ENCODE measurements at places on chromosomes 4 and X.

DNA sequence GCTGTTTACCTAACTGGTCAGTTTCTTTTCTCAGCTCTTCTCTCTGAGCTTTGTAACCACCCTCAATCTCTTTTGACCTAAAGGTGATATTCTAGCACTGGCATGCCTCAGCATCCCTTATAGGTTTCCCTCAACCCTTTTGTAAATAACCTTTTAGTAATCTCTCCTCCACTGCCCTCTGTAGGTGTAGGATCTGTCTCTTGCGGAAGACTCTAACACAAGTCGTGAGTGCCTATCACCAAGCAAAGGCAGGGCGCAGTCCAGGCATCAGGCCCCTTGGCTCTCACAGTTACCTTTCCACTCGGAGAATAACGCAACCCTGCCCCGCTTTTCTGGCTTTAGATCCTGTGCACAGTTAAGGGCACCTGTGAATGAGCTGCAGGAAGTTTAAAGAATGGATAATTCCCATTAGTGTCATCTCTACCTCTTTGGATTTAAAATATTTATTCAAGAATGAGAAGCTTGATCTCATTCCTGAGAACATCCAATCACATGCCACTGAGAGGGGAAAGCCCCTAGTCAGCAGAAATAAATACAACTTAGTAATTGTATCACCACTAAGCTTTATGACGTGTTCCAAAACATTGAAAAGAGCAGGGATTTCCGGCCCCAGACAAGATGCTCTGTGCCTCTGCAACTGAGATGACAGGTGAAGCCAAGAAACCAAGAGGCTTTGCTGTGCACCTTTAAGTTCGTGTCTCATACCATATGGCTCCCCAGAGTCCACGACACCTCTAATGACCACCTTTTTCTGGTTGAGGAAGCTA lies 58.8 kb downstream of the SPINK2 start:
- no peak for DNase-seq

- DNase-seq: peak; percentile 73
These were observed 80.3 kb upstream of the DCLK2 start for GRCh38 chr4:149997881-149998421.

DNA sequence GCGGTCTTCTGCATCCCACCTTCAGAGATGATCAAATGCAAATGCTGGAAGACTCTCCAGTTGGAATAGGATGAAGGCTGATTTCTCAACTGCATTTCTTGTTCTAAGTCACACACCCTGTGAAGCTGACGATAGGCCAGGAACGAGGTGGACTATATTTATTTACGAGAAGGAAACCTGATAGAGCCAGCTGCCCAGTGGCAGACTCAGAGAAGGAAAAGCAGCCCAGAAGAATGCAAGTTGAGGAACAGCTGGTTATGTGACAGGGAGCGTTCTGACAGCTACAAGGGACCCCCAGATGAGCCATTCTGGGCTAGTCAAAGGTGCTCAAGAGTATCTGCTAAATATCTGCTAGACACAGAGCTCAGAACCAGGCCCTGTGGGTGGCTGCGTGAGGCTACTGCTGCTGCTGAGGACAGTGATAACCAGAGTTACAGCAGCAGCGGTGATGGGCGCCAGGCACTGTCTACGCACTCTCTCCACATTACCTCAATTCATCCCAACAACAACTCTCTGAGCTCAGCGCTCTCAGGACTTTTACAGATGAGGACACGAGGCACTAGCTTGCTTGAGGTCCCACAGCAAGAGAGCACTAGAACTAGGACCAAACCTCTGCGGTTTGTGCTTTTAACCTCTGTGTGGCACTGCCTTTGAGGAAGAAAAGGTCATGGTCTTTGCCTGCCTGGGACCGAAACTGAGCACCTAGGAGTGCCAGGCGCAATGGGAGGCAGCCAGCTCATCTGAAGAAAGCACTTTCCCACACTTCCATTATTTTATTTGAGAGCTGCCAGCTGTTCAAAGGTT lies 69.0 kb downstream of the GATB start:
- DNase-seq: no peak

DNA sequence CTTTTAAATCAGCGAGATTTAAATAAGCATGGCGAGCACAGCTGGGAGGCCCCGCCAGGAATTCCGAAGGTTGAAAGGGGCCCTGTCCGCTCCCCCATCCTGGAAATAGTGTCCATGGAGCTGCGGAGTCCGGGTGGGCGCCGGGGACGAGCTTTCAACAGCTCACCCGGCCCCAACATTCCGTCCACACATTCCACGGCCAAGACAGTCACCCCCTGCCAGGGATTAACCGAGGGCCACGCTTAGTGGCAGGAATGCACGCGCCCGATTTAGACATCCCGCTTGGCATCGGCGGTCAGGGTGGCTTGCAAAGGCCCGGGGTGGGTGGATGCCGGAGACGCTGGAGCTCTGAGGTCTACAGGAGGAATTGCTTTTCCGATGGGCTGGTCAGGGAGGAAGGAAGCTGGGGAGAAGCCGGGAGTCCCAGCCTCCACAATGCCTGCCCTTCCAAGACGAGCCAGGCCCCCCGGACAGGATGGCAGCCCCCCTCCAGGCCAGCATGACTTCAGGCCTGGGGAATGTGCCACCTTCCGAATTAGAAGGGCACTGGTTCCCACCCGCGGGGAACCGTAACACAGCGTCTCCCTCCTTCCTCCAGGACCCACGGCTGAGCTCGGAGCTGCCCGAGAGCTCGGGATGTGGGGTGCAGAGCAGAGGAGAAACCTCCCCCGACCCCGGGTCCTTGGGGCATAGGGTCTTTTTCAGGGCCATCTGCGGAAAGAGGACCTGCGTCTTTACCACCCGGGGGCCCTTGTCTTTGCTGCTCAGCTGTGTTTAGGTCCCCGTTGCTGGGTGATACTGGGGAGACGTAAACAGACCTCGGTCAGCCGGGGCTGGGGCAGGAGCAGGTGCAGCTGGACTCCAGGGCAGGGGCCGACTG lies 26.9 kb upstream of the PPP2R3B start:
- DNase-seq: no peak

DNA sequence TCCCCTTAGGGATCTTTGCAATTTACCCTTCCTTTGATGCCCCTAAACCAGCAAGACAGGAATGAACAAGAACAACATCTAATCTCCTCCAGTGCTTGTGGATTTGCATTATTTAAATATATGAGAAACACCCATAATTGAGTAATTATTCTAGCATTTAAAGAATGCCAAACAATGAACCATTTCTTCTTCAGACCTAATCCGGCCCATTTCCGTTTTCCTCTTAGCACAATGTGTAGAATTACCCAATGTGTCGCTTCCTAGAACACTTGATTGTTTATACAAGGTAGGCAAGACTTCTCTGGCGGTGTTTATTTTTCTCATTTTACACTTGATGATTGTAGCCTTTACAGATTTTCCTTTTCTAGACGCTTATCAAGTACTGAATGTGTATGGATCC lies 43.5 kb downstream of the CLDN34 start:
- peak; percentile 18 for DNase-seq

DNA sequence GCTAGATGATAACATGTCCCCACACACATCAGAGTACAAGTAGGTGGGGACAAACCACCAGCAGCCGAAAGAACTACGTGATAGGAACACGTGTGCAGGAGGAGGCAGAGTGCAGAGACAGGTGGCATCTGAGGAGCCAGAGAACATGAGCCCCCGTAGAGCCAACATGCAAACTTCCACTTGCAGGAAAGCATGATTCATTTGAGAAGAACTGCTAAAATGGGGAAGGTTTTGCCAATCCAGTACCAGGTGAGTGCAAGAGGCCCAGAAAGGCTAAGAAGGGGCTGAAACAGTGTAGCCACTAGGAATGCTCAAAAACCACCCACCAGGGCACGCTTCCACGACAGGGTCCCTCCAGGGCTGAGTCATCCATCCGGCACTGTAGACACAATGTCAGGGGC lies 149.8 kb upstream of the TENM3 start:
- no peak for DNase-seq

DNA sequence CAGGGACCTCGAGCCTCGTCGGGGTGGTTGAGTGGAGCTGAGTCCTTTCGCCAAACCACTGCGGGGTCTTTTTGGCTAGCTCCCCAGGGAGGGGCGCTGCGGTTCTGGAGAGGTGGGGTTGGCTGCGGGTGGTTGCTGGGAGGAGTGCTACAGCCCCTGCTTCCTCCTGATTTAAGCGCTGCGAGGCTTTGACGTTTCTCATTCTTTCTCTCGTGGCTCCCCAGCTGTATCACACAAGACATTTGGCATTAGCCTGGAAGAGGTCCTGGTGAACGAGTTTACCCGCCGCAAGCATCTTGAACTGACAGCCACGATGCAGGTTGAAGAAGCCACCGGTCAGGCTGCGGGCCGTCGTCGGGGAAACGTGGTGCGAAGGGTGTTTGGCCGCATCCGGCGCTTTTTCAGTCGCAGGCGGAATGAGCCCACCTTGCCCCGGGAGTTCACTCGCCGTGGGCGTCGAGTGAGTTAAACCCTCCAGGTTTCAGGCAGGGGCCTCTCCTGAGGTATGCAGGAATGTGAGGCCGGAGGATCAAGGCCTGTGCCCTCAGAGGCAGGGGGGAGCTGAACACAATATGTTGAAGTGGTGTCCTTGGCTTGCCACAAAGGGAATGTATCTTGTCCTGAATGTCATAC lies 25.5 kb downstream of the ARHGAP36 start:
- DNase-seq: no peak

- no peak for DNase-seq
These were observed 105.1 kb upstream of the CPEB2 start for GRCh38 chr4:14897217-14897616.

DNA sequence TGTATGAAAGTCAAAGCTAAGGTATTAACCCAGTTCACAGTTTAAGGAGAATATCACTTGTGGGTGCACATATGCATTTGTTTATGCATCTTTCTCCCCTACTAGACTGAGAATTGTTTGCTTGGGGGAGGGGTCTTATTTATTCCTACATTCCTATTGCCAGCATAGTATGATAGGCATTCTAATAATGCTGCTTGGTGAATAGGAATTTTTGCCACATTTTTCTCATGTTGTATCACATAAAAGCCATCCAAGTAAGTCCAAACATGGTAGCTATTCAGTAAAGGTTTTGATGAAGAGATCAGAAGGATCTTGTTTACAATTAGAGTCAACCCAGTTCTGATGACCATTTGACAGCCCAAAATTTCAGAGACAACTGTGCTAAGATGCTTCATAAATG lies 48.6 kb downstream of the ASB9 start:
- no peak for DNase-seq

DNA sequence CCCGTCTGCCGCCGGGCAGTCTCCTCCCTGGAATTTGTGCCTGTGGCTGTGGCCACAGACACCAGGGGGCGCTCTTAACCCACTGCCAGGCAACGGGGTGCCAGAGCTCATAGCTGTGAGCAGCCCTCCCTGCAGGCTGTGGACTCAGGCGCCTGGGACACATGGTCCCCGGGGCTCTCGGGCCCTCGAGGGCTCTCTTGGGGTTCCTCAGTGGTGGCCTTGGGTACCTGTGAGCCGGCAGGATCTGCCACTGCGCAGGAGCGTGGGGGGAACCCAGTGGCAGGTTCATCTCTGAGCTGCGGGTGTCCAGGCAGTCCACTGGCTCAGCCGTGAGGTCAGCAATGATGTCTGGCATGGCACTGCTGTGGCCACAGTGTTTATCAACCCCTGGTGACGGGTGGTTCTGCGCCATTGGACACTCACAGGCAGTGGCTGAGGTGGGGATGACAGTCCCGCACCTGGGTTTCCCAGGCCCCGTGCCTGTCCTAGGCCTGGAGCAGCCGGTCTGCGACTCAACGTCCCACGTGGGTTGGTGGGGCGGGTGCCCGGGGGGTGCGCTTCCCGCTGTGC lies 37.2 kb downstream of the PCGF3 start:
- DNase-seq: peak; percentile 41

DNA sequence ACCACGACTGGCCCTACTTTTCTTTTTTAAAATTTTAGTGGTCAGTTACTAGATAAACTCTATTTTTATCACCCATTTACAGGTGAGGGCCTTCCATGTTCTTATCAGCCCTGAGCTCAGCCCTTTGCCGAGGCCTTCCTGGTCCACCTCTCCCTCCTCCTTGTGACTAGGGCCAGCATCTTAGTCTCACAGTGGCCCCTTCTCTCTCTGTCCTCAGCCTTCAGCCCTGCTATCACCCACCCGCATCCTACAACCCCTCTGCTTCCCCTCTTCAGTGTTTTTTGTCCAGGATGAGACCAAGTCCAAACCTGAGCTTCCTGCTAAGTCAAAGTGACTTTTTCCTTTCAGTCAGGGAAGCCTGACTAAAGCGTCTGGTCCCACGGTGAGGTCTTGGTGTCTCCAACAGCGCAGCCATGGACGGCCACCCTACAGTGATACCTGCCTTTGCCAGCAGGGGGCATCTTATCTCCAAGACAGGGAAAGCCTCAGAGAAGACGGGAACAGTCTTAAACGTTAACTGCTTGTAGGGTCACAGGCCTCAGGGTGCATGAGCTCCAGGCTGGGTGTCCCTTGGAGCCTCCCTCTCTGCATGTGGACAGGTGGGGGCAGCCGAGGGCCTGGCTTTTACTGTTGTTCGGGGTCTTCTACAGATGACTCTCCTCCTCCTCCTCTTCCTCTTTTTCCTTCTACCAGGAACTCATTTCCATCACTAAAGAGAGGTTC lies 11.7 kb upstream of the GAGE10 start:
- DNase-seq: peak; percentile 38

DNA sequence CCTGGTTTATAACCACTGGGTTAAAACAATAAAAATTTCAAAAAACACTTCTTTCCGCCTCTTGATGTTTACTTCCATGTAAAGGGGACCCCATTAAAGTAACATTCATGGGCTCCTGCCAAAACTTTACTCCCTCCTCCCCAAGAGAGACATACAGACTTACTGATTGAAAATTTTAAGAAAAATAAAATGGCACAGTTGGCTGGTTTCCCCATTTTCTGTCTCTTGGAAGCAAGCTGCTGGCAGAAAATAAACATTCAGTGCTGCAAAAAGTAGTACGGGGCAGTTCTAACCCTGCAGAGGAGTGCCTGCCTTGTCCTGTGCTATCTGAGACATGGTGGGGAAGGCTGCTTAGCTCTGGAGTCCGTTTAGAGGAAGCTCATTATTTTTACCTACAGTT lies 187.3 kb upstream of the INTU start:
- no peak for DNase-seq

- no peak for DNase-seq
These were observed 524.1 kb downstream of the IL15 start for GRCh38 chr4:142160509-142160908.

GRCh38 chr4:139876337-139876941 lies 210.8 kb downstream of the MGST2 start:
- DNase-seq: peak; percentile 72

DNA sequence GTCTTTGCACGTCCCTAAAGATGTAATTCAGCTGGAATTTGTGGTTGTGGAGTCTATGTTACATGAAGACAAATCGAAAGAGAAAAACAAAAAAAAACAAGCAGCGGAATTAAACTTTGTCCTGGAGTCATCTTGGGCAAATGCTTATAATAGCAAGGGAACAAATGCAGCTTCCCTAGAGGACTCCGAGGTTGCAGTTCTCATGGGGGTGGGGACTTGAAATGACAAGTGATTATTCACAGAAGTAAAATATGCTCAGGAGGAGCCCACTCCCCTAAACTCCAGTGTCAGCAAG lies 362.4 kb downstream of the ARHGAP24 start:
- no peak for DNase-seq

GRCh38 chrX:151896734-151897474 lies 15.8 kb upstream of the MAGEA4 start:
- DNase-seq: no peak

DNA sequence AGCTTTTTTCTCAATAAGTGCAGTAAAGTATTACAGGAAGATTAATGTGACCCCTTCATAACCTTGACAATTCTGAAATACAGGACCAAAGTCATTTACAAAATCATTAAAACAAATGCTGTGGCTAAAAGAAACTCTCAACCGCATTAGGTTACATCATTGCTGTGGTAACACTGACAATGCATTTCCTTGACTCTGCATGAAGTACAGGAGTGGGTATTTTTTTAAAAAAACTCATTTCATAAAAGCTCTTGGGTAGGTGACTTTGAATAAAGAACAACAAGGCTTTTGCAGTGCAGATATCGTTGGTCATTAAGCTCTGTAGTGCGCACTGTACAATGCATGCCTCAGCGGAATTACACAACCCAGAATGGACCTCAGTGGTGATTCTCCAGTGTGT lies 23.4 kb upstream of the XK start:
- no peak for DNase-seq

Data from NCI-H69 (cell line).